Psoas muscle (tissue), 8 donors: ENCODE measurements at places on chromosomes 4 and X. TPM values are rescaled to one million over a fixed set of nuclear protein-coding genes. Genes with fewer than 3 reads are reported as not detected.

DNA sequence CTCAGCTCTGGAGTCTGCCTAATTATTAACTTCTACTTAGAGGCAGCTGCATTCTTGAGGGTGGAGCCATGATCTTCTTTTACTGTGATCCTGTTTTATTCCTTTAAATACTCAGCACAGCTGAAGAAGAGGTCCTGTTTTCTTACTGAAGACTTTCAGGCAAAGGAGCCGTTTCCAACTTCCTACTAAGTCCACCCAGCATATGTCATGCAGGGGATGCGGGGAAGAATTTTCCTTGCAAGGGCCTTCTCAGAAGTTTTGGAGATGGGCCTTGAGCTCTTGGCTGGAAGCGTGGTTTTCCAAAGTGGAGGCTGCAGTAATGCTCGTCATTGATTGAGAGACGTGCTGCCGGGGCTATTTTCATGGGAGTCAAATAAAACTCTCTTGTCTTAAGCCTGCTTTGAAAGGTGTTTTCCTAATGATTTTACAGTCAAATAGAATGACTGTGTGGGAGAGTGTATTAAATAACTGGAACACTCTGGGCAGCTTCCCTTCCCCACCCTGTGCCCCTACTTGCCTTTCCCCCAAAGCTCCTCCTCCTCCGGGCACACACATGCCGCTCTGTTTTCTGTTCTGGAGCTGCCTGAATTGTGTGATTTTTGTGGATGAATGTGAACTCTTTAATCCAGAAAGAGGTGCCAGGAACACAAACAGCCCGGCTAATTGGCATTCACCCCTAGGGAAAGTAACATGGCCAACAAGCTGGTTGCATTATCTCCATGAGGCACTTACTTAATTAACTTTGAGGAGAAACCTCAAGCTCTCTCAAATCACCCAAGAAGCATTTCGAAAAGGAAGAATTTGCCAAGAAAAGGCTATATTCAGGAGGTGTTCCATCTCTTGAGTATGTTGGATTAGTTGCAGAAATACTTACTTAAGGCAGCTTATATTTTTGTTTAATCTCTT, 28.1 kb downstream of the FGF2 start:
- DNase-seq, result no peak

The BLOC1S4 gene
- 15.0 TPM for total RNA-seq

The MTNR1A gene
- total RNA-seq, result not detected

DNA sequence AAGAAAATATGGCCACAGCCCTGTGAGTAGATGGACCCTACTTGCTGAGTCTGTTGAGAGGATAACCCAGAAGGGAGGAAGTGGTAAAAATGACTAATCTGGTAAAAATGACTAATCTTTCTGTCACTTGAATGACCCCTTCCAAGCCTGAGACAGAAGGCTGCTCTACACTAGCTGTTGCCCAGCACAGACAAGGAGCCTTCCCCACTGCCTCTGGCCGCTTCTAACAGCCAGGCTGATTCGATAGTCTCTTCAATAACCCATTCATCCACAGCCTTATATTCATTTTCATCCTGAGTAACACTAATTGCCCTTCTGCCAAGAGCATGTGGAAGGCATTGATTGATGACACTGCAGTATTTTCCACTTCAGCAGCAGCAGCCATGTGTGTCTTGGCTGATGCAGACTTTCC, 18.4 kb downstream of the MAGEB17 start:
- DNase-seq, result no peak

The UFSP2 gene
- total RNA-seq, result 41.6 TPM

GRCh38 chrX:67961516-67961915, 417.7 kb downstream of the AR start:
- no peak for DNase-seq
